Right hindlimb (tissue), 1 donor: ENCODE measurements at places on chromosomes 11 and 22.
A peak's percentile ranks its signal among the peaks of the same experiment; 100 is the strongest.

GRCh38 chr22:46061501-46062231, 84.7 kb upstream of the WNT7B start:
- no peak for DNase-seq

DNA sequence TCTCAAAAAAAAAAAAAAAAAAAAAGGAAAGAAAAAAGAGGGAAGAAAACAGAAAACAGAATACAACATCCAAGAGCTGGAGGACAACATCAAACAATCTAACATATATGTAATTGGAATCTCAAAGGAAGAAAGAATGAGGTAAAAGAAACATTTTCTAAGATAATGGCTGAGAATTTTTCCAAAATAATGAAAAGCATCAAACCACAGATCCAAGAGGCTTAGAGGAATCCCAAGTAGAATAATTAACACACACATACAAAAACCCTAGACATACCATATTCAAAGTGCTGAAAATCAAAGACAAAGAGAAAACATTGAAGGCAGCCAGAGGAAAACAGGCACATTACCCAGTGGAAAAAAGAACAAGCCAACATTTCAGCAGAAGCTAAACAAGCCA, 4.9 kb downstream of the SULT4A1 start:
- DNase-seq, result no peak

GRCh38 chr11:92978271-92979111, 9.0 kb downstream of the MTNR1B start:
- peak; percentile 86 for DNase-seq

GRCh38 chr11:46149826-46150225, 28.6 kb upstream of the PHF21A start:
- DNase-seq, result no peak

- DNase-seq, result no peak
These were observed 2.2 kb upstream of the OR52H1 start for GRCh38 chr11:5550440-5551095.

- DNase-seq, result no peak
These were observed 8.9 kb upstream of the APOA5 start for GRCh38 chr11:116800610-116801009.

GRCh38 chr11:71999798-72000197, 1.1 kb downstream of the IL18BP start:
- DNase-seq, result no peak

GRCh38 chr11:65781152-65781961, 581 bp upstream of the AP5B1 start:
- no peak for DNase-seq

- no peak for DNase-seq
These were observed 1.5 kb upstream of the NDUFS8 start for GRCh38 chr11:68028802-68029545.

- DNase-seq, result no peak
These were observed 20.6 kb downstream of the POLR3H start for GRCh38 chr22:41523464-41524221.

- no peak for DNase-seq
These were observed 3.4 kb downstream of the SIK2 start for GRCh38 chr11:111605681-111606080.

DNA sequence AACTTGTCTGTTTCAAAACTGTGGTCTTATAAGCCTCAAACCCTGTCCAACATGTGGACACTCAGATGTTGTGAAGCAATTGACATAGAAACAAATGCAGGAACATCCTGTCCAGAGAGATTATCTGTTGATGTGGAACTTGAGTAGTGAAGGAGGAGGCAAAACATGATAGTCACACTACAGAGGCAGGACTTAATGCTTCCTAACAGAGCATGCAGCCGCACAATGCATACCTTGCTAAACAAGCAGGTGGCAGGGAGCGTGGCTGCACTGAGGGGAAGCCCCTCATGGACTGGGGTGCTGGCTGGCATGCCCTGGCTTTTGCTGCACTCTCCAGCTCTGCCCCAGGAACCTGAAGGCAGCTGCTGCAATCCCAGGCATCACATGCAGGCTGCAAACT, 5.3 kb downstream of the C22orf39 start:
- no peak for DNase-seq

- DNase-seq, result peak; percentile 27
These were observed 149.0 kb downstream of the APOL5 start for GRCh38 chr22:35866651-35867050.

DNA sequence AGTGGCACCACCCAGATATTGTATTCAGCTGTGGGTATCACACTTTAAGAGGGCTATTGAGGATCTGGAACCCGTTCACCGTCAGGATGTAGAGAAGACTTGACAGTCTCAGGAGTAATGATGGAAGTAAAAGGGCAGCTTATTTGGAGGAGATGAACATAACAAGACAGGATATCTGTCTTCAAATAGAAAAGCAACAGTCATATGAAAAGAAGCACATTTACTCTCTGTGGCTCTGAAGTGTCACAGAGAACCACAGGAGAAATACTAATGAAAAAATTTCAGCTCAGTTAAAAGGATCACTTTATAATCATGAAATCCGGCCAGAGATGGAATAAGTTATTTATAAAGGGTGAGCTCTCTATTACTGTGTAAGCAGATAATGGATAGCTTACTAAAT, 200.8 kb downstream of the FAM76B start:
- DNase-seq, result no peak

GRCh38 chr11:113932788-113933187, 28.2 kb downstream of the HTR3B start:
- no peak for DNase-seq
